ENCODE measurements at places on chromosomes 11 and 22. TPM values are rescaled to one million over a fixed set of nuclear protein-coding genes. Genes with fewer than 3 reads are reported as not detected.

GRCh38 chr11:88281317-88281712, 56.2 kb downstream of the CTSC start:
- no peaks in the 10 kb centered on the region for H3K4me1 ChIP-seq
- no peaks in the 10 kb centered on the region for H3K27me3 ChIP-seq
- H3K4me3 ChIP-seq, result no peak overlapping the region
- H3K36me3 ChIP-seq, result peaks cover 6% of the 10 kb centered on the region
- DNase-seq, result no peak

GRCh38 chr11:87007963-87008362, 29.8 kb upstream of the TMEM135 start:
- H3K27me3 ChIP-seq, result no peaks in the 10 kb centered on the region
- H3K4me1 ChIP-seq, result no peaks in the 10 kb centered on the region
- H3K36me3 ChIP-seq, result no peaks in the 10 kb centered on the region
- no peak for DNase-seq

GRCh38 chr11:117855186-117855845, 21.1 kb downstream of the FXYD6 start:
- H3K27ac ChIP-seq, result no peak overlapping the region
- DNase-seq, result peak; percentile 26
- peaks cover 15% of the 10 kb centered on the region for H3K36me3 ChIP-seq

DNA sequence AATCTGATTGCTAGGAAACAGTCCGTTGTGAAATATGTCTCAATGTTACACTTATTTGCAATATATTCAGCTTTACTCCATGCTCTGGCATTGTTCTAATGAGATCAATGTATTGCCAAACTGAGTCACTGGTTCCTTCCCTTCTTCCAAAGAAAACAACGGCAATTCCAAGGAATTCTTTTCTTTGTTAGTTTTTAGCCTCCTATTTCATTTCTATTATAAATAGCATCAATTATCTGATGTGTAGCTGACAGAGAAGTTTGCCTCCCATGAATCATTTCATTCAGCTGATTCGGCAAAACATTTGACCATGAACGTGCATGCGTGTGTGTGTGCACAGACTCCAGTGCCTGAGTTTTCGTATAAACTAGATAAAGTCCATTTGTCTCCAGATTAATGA, 346.8 kb downstream of the ETS1 start:
- H3K27me3 ChIP-seq, result no peaks in the 10 kb centered on the region
- no peaks in the 10 kb centered on the region for H3K36me3 ChIP-seq
- no peak overlapping the region for H3K4me3 ChIP-seq
- DNase-seq, result no peak
- H3K27ac ChIP-seq, result no peak overlapping the region

GRCh38 chr11:9688716-9689511, 25.0 kb downstream of the SWAP70 start:
- H3K4me1 ChIP-seq, result peaks cover 7% of the 10 kb centered on the region
- no peak overlapping the region for H3K4me3 ChIP-seq
- H3K27me3 ChIP-seq, result no peaks in the 10 kb centered on the region
- DNase-seq, result no peak
- peak overlapping the region; percentile 8 for H3K27ac ChIP-seq
- peaks cover 3% of the 10 kb centered on the region for H3K36me3 ChIP-seq

DNA sequence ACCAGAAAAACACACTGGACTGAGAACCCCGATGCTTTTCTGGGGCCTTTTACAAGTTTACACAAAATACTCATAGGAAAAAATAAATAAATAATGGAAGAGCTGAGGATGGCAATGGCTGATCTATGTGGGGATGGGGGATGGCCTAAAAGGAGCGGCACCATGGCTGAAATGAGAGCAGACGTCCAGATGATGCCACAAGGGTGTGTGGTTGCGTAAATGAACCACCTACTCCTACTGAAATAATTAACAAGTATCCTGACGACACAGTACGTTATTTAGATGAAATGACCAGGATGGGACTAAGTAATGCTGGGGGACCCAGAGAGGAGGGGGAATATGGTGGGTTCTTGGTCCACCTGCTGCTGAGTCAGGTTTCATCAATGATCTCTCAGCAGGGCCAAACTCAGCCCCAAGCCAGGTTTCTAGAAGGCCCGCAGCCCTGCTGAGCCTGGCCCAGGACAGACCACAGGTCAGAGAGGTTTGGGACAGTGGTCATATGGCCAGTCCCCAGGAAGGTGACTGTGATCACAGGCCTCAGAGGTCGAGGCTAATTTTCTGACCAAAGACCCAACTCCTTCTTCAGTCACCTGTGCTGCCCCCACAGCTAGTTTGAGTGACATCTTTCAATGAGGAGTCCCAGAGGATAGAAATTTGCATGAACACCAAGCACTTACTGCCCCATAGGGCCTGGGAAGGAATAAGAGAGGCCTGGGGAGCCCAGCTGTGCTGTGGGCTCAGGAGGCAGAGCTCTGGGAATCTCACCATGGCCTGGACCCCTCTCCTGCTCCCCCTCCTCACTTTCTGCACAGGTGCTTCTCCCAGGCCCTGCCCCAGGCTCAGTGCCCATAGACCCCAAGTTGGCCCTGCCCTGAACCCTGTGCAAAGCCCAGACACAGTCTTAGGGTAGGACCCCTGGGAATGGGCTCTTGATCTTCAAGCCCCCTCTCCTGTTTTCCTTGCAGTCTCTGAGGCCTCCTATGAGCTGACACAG, 76.3 kb upstream of the IGLL5 start:
- no peak for DNase-seq
- H3K27ac ChIP-seq, result no peak overlapping the region
- H3K4me3 ChIP-seq, result no peak overlapping the region
- peaks cover 5% of the 10 kb centered on the region for H3K27me3 ChIP-seq

DNA sequence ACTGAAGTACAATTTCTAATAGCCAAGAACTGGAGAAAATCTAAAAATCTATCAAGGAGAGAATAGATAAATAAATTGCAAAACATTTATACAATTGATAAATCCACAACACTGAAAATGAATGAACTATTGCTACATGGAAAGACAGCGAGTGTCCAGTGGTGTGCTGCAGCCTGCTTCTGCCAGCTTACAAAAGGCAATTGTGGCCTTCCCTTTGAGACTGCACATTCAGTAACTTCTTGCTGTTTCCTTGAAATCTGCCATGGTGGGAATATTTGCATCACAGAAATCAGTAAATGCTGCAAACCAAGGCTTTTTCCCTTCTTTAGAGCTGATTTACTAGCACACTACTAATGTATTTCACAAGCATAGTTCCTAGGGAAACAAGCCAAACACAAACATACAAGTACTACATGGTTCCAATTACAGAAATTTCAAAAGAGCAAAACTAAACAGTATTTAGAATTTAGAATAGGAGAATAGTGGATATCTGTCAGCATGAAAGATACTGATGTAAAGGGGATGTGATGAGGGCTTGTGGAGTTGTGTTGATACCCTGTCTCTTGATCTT, 76.9 kb upstream of the TRIM77 start:
- no peak overlapping the region for H3K4me3 ChIP-seq
- H3K4me1 ChIP-seq, result no peaks in the 10 kb centered on the region
- H3K27me3 ChIP-seq, result no peaks in the 10 kb centered on the region
- DNase-seq, result no peak
- no peaks in the 10 kb centered on the region for H3K36me3 ChIP-seq

The EMSY gene
- total RNA-seq, result 26.5 TPM

- no peaks in the 10 kb centered on the region for H3K36me3 ChIP-seq
- no peak overlapping the region for H3K4me3 ChIP-seq
- H3K4me1 ChIP-seq, result no peaks in the 10 kb centered on the region
- no peak for DNase-seq
Observed at GRCh38 chr11:103234974-103235373, 125.7 kb downstream of the DYNC2H1 start.

- H3K27me3 ChIP-seq, result no peaks in the 10 kb centered on the region
- no peak overlapping the region for H3K27ac ChIP-seq
- DNase-seq, result no peak
Observed at GRCh38 chr22:28146401-28147314, 227.6 kb upstream of the PITPNB start.

The SYCE3 gene
- total RNA-seq, result 0.85 TPM

DNA sequence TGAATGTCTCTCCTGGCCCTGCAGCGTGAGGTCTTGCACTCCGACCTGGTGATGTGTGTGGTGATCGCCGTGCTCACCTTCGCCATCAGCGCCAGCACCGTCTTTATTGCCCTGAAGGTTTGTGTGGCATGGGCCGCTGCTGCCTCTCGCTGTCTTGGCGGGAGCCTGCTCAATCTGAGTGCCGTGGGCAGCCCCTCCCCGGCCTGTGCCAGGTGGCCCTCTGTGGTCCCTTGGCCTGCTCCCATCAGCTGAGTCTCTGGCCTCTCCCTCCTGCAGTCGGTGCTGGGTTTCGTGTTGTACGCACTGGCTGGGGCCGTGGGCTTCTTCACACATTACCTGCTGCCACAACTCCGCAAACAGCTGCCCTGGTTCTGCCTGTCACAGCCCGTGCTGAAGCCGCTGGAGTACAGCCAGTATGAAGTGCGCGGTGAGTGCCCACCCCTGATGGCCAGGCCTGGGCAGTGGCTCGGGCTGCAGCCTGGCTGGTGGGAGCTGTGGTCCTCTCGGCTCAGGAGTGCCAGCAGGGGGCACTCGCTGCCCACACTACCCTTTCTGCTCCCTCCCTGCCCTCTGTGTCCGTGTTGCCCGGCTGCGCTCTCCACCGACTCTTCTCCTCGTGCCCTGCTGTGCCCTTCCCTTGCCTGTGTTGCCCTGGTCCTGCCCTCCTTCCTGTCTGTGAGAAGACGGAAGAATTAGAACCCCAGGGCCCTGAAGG, 10.2 kb downstream of the PCNX3 start:
- no peaks in the 10 kb centered on the region for H3K4me1 ChIP-seq
- no peak overlapping the region for H3K27ac ChIP-seq
- no peaks in the 10 kb centered on the region for H3K27me3 ChIP-seq
- no peak overlapping the region for H3K4me3 ChIP-seq
- peaks cover 81% of the 10 kb centered on the region for H3K36me3 ChIP-seq

DNA sequence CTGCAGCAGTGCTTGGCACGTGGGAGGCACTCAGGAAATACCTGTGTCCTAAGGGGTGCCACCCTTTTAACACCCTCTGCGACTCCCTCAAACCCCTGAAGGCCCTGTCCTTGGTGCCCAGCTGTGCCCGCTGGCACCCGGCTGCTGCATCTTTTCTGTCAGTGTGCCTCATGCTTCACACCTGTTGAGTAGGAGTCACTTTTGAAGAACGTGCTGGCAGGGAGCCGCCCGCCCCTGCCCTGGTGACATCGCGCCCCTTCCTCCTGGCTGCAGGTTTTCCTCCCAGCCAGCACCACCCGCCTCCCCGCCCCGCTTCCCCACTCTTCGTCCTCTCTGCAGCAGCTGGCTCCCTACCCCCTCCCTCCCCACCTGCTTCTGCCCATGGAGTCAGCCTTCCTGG, 17.8 kb downstream of the FRMD8 start:
- no peaks in the 10 kb centered on the region for H3K27me3 ChIP-seq
- H3K36me3 ChIP-seq, result peaks cover 44% of the 10 kb centered on the region
- no peaks in the 10 kb centered on the region for H3K4me1 ChIP-seq
- H3K27ac ChIP-seq, result no peak overlapping the region
- H3K4me3 ChIP-seq, result no peak overlapping the region

- H3K4me1 ChIP-seq, result peaks cover 2% of the 10 kb centered on the region
- H3K36me3 ChIP-seq, result no peaks in the 10 kb centered on the region
- no peaks in the 10 kb centered on the region for H3K27me3 ChIP-seq
- peak overlapping the region; percentile 72 for H3K4me3 ChIP-seq
Observed at GRCh38 chr22:19958083-19959042, 16.7 kb upstream of the TXNRD2 start.

The MFNG gene
- total RNA-seq, result 2.0 TPM
